ENCODE measurements at places on chromosomes 6 and 20. TPM values are rescaled to one million over a fixed set of nuclear protein-coding genes. Genes with fewer than 3 reads are reported as not detected.

The PRSS16 gene
- total RNA-seq: 16.2 TPM

The FABP7 gene
- 3.9 TPM for total RNA-seq

The SPAG4 gene
- 4.2 TPM for total RNA-seq

The GSTA3 gene
- total RNA-seq: not detected

The TUBB2B gene
- 121 TPM for total RNA-seq

The CYB5R4 gene
- total RNA-seq: 8.7 TPM

The MROH8 gene
- 4.9 TPM for total RNA-seq

The LRRN4 gene
- total RNA-seq: 78.8 TPM

The PCSK2 gene
- 0.29 TPM for total RNA-seq

DNA sequence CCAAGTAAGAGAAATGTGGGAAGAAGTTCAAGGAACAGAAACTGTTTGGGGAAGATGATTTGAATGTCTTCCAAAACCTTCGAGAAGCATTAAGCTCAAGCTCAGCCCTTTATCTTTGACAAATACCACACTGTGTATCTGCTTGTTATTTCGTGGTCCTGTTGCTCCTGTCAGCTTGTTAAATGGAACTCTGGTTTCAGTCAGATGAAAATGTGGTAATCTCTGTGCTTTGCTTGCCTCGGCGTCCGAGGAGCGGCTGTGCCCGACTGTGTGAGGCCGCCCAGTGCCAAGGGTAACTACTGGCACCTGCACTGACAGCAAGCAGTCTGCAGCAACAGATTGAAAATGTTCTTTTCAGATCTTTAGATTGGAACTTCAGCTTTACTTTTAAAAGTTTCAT lies 577.9 kb upstream of the FLRT3 start:
- no peak for DNase-seq

- no peak for DNase-seq
Measured at GRCh38 chr20:58237318-58238132, 9.1 kb upstream of the ANKRD60 start.

DNA sequence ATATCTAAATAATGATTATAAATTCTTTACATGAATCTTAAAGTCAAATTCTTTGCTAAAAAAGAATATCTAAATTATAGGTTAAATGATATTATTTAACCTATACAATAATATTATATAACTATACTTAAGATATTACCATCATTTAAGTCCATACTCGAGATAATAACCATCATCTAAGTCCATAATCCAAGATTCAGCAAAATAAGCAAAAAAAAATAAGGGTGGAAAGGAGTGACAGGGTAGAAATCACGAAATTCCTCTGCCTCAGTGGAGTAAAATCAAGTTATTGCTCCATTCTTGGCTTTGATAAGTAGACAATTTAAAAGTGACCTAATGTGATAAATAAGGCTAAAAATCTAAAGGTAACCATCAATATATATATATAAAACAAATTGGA lies 9.7 kb downstream of the IL17A start:
- DNase-seq: no peak

GRCh38 chr20:55054453-55054852 lies 579.1 kb downstream of the DOK5 start:
- no peak for DNase-seq

DNA sequence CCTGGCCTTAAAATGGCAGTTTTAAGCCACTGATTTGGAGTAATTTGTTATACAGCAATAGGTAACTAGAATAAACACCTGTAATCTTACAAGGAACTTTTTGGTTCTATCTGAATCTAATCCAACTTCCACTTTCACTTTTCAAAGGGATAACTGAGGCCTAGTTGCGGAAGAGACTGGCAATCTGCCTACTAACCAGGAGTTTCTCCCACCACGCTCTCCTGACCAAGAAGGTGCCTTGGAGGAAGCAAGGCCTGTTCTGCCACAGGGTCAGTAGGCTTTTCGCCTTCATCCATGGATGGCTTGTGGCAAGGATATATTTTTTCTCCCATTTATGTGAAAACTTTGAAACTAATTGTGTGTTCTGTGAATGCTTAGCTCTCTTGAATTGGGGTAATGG lies 12.9 kb upstream of the MYBL2 start:
- no peak for DNase-seq

DNA sequence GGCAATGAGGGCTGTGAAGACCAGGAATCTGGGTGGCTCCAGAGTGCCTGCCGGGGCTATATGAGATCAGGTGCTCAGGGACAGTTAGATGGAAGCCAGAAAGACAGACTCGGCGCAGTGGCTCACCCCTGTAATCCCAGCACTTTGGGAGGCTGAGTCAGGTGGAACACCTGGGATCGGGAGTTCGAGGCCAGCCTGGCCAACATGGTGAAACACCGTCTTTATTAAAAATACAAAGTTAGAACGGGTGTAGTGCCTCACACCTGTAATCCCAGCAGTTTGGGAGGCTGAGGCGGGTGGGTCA lies 43.4 kb downstream of the BCAS4 start:
- DNase-seq: no peak

DNA sequence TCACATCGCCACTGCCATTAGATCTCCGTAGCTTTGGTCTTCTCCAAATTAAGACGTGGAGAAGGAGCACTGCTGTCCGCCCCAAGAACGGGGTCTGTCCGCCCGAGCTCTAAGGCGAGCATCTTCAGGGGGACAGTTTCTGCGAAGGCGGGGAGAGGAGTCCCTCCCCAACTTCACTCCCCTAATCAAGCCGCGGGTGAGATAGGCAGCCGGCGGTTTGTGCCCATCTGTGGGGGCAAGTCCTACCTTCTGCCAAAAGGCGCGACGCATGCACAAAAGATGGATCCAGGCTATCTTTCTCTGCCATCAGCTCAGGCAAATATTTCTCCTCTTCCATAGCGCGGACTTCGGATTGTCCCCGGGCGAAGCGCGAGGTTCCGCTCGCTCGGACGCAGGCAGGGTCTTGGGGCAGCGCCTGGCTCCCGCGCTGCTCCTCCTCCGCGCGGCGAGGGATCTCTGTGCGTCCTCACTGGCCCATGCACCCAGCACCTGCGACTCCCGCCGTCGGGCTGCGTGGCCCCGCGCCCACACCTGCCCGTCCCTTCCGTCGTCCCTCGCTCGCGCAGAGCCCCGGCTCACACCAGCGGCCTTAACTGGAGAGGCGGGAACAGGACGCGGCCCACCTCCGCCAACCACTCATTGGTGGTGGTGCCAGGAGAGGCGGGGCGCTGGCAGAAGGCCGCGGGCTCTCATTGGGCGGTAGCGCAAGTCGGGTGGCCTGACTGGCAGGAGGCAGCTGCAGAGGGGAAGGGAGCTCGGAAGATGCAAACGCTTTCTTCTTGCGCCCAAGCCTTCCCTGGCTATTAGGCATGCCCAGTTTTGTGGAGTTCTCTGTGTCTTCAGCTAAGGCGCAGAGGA lies at the start of gene KHDRBS2:
KHDRBS2 (minus strand) TSS at position 614 of the 858 bp plus-strand sequence.
- DNase-seq: peak; percentile 96

DNA sequence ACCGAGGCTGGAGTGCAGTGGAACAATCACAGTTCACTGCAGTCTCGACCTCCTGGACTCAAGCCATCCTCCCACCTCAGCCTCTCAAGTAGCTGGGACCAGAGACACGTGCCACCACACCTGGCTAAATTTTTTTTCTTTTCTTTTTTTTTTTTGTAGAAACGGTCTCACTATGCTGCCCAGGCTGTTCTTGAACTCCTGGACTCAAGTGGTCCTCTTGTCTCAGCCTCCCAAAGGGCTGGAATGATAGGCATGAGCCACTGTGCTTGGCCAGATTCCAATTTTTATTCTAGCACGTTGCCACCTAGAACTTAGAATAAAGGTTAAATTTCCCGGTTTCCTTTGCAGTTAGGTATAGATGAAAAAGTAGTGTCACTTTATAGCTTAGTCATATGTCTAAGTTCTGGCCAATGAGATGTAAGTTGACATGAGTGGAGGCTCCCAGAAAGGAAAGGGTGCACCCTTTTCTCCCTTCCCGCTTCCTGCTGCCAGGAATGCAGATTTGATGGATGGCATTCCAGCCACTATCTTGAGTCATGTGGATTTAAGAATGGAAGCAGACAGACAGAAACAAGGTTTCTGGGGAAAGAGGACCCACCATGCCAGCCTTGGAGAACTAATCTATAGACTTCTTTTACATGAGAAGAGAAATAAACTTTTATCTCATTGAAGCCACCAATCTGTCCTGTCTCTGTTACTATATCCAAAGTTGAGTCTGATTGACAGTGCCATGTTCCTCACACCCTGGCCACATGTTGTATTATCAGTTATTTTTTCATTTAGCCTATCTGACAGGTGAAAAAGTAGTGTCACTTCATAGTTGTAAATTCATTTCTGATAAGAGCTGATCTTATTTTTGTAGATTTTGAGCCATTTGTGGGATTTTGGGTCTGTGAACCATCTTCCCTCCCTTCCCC lies 60.6 kb upstream of the NCOA3 start:
- no peak for DNase-seq

DNA sequence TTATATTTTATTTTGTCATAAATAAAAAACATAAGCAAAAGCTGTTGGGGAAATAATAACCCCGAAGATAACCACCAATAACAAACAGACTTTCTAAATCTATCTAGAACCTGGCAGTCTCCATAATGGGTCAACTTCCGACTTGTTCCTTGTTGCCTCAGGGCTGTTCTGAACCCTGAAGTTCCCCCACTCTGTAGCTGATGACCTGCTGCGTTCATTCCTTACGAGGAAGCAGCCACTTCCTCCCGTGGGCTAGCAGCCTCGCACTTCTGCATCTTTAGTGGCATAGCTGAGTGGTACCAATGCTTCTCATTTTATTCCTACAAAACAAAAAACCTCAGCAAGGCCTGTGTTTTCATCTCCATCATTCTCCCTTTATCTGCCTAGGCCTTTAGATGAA lies 103.0 kb downstream of the PLEKHG1 start:
- DNase-seq: no peak

- DNase-seq: no peak
Measured at GRCh38 chr20:25040438-25040831, 17.5 kb downstream of the ACSS1 start.

DNA sequence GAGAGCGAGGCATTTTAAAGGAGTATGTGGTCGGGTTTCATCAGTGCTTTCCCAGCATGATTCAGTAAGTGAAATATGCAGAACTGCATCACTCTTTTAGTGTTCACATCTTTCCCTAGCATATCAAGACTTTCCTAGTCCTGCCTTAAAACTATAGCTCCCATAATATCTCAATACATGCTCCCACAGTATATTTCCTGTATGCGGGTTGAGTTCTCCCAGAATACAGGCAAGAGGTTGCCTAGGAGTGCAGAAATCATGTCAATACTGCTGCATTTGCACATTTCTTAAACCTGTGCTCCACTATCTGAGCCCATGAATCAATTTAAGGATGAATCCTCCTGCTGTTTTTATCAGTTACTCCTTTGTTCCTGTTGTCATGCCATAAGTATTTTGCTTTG lies 386.6 kb upstream of the SLC35B3 start:
- DNase-seq: no peak

DNA sequence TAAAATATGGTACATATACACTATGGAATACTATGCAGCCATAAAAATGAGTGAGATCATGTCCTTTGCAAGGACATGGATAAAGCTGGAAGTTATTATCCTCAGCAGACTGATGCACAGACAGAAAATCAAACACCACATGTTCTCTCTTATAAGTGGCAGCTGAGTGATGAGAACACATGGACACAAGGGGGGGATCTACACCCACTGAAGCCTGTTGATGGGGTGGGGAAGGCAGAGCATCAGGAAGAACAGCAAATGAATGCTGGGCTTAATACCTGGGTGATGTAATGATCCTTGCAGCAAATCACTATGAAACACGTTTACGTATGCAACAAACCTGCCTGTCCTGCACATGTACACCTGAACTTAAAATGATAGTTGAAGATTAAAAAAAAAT lies 71.3 kb downstream of the MANEA start:
- DNase-seq: no peak

- DNase-seq: peak; percentile 69
Measured at GRCh38 chr6:25652007-25652515, at the start of gene SCGN. SCGN (plus strand) TSS chr6:25652215; CDS start chr6:25652404, 189 bp downstream.

DNA sequence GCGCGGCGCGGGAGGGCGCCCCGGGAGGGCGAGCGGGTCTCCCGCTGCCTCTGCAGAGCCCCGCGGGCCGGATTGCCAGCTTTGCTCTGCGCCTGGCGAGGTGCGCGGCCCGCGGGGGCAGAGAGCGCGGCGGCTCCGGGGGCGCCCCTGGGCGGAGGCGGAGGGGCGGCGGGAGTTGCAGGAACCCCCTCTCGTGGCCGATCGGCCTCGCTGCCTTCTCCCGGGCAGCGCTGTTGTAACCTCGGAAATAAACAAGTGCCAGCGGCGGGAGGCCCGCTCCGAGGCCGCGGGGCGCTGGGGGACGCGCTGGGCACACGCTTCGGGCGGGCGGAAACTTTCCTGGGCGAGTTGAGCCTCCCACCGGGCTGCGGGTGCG lies 1.2 kb downstream of the CDH4 start:
- no peak for DNase-seq

- no peak for DNase-seq
Measured at GRCh38 chr20:63756648-63756991, 17.0 kb downstream of the SLC2A4RG start.

- DNase-seq: no peak
Measured at GRCh38 chr6:108596956-108597355, 36.2 kb downstream of the FOXO3 start.

GRCh38 chr6:53717566-53717965 lies 52.0 kb upstream of the KLHL31 start:
- DNase-seq: no peak

DNA sequence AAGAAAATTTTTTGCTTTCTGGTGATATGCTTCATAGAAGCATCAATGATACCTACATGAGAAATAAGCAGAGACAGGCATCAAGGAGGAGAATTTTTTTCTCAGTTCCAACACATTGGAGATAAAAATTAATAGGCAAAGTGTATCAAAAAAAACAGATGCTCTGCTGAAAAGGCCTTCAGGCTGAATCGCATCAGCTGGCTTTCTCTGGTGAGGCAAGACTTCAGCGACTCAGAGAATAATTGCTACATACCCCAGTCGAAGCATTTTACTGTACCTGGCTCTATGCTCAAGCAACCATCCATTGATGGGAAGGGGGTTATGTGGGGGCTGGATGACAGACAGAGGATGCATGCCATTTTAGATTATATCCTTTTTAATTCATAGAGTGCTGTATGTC lies 415.1 kb downstream of the TFAP2A start:
- DNase-seq: no peak

DNA sequence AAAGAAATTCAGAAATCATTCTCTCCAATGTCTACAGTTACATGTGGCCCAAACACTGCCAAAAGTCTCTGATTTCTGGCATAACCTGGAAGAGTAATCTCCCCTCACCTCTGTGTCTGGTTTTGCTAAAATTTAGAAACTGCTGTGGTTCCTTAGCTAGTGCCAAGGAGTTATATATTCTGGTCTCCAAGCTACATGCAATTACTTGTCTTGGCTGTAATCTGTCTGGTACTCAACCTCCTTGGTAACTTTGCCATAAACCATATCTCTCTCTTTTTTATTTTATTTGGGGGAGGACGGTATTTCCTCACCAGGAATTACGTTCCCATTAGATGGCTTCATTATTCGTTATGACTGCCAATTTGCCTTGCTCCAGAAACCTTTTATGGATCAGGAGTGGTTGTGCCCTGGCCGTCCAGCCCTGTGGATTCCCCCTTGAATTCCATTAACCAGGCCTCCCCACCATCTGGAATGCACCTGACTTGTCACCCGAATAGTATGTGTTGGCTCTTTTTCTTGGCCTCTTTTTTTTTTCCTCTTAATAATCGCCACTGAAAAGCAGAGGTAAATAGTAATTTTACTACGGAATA lies 400.0 kb downstream of the CD83 start:
- DNase-seq: no peak

Measured in mesothelial cell of epicardium (in vitro differentiated cells).